ENCODE measurements at places on chromosomes 3 and 15.

GRCh38 chr3:166451997-166452396, 614.8 kb upstream of the BCHE start:
- DNase-seq = no peak

DNA sequence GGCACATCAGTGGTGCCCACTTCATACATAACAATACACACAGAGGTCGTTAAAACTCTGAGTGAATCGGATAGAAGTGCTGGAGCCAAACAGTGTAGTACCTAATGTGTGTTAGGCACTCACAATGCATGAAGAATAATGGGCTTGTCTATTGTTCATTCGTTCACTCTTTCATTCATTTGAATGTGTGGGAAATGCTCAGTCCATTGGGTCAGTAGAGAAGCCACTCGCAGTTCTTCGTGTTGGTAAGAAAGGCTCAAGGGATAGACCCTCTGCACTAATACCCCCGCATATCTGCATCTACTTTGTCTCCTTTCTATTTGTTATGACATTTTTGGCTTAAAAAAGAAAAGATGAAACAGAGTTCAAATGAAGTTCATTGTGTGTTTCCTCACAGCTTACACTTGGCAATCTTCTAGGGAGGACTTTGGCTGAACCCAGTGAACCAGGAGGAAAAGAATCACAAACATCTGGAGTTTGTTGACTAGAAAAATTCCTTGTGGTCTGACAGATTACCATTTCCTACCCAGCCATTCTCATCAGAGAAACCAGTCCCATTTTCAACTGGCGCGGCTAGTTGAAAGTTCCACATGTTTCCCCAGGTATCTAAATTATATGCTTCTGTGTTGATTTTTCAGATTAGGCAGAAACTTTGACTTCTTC, 32.8 kb upstream of the MFSD1 start:
- peak; percentile 95 for DNase-seq

DNA sequence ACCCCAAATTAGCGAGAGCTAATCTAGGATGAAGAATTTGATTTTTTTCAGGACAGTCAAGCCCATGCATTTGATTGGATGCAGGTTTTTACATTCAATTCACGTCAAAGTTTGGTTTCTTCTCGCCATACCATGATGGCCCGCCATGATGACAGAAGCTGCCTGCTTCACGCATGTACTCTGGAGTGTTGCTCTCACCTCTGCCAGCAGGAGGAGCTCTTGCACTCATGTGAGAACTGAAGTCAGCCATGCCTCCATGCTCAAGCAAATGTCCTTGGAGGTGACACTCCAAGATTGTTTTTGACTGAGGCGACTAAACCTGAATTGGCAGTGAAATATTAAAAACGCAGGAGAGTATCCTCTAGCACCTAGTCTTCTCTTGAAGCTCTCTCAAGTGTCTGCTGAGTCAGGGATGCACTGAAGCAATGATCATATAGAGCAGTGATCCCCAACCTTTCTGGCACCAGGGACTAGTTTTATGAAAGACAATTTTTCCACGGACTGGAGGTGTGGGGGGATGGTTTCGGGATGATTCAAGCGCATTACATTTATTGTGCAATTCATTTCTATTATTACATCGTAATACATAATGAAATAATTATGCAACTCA, 120.9 kb downstream of the SAMMSON start:
- DNase-seq = peak; percentile 62

- DNase-seq = peak; percentile 86
Measured at GRCh38 chr15:100043068-100043641, 298.6 kb downstream of the ADAMTS17 start.

DNA sequence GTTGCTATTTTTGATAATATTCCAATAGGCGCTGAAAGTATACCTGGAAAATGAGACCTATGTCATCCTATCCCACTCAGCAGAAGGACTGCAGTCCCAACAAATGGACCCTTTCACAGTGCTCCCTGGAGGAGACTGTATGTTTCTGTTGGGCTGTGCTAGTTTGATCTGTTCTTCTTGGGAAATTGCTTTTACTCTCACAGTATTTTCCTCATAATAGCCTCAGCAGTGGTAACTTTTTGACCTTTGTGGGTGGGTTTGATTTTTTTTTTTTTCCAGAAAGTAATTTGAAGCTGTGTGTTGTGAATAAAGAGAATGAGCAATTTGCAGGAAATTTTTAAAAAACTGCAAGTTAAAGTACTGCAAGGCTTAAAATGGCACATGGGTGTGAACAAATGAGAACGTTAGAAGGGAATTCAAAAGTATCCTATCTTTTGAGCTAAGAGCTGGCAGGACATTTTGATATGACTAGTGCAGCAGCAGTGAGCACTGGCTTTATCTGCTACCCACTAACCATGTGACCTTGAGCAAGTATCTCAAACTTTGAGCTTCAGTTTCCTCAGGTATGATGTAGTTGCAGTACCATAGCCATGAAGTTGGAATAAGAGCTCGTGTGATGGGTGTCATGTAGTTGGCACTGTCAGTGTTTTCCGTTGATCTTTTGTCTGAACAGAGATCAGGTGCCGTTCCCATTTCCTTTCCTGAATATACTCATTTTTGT, 118.4 kb downstream of the ATG7 start:
- DNase-seq = no peak

DNA sequence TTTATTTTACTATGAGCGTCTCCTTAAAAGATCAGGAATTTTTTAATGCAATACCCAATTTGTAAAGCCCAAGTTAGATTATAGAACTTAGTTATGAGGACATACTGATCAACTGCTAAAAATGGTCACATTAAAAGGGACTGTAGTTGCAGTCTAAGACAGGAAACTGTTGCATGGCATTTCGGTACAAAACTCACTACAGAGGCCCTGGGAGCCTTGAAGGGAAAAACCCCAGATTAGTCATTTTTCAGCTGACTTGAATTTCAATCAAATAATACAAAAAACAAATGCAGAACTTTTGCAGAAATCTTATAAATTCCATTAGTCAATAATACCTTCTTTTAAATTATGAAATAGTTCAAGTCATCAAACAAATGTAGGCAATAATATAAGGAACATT, 6.9 kb upstream of the PTX3 start:
- peak; percentile 78 for DNase-seq

DNA sequence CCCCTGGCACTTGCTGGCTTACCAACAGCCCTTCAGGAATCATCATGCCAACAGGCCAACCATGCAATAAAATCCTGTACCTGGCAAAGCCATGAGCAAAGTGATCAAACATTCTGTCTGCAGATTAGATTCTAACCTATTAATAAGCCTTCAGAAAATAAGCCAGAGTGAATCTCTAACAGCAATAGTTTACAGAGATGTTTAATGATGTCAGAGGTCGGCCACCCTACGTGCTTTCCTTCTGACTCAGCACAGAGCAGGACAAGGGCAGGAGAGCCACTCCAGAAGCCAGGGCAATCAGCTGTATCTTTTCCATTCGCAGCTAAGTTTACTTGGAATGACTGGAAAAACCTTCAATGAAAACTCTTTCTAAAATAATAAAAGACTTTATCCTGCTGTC, 13.1 kb downstream of the COL8A1 start:
- DNase-seq = peak; percentile 86

DNA sequence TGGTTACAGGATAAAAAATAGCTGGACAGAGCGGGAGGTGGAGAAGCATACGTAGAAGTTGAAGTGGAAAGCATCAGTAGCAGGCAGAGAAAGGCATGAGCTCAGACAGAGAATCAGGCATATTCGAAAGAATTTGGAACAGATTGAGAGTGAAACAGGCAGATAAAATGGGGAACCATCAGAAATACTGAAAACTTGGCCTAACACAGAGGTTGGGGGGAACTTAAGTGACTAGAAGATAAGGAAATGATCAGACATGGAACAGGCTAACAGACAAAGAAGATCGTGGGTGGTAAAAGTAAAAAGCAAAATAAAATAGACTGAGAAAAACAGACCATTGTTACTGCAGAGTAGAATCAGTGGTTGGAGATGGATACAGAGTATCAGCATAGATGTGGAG, 32.9 kb downstream of the GTF2E1 start:
- DNase-seq = no peak

GRCh38 chr15:88702983-88703382, 64.2 kb downstream of the ISG20 start:
- no peak for DNase-seq

- DNase-seq = peak; percentile 29
Measured at GRCh38 chr3:53570709-53571108, 76.3 kb downstream of the CACNA1D start.

DNA sequence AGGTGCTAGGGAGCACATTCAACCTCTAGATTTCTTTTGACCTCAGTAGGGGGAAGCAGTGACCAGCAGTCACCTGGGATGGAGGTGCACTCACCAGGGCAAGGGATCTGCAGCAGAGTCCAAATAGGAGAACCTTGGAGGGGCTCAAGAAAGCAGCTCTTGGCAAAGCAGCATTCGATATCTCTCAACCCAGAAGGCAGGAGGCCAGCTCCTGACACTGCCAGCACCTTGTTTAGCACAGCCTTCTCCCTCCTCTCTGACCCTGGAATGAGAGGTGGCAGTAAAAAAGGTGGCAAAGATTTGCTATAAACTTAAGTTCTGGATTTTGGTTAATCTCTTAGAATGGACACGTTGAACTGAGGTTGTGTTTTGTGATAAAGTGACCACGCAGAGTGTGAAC, 107.9 kb downstream of the AQP9 start:
- no peak for DNase-seq

GRCh38 chr3:178989821-178990220, 81.8 kb downstream of the ZMAT3 start:
- DNase-seq = no peak

- DNase-seq = peak; percentile 38
Measured at GRCh38 chr15:55549305-55549704, 38.8 kb downstream of the PYGO1 start.

- DNase-seq = no peak
Measured at GRCh38 chr3:127999509-128000106, 52.6 kb upstream of the SEC61A1 start.

GRCh38 chr3:35498506-35499210, 140.7 kb upstream of the ARPP21 start:
- no peak for DNase-seq

GRCh38 chr3:71210257-71211007, 373.1 kb downstream of the FOXP1 start:
- peak; percentile 27 for DNase-seq

GRCh38 chr3:12158387-12159226, at the start of gene TIMP4:
TSS of gene TIMP4 (minus strand) at chr3:12158912. CDS start at chr3:12158840, 72 bp downstream.
- DNase-seq = peak; percentile 62

GRCh38 chr15:81098861-81099651, 35.0 kb upstream of the CFAP161 start:
- DNase-seq = no peak

- no peak for DNase-seq
Measured at GRCh38 chr3:112027142-112027541, 7.4 kb upstream of the TMPRSS7 start.

GRCh38 chr15:67186226-67186649, 68.2 kb downstream of the AAGAB start:
- no peak for DNase-seq

GRCh38 chr3:51970606-51971300, 3.1 kb downstream of the ABHD14B start:
- DNase-seq = no peak

- peak; percentile 53 for DNase-seq
Measured at GRCh38 chr3:114179575-114179974, 723 bp upstream of the DRD3 start.

DNA sequence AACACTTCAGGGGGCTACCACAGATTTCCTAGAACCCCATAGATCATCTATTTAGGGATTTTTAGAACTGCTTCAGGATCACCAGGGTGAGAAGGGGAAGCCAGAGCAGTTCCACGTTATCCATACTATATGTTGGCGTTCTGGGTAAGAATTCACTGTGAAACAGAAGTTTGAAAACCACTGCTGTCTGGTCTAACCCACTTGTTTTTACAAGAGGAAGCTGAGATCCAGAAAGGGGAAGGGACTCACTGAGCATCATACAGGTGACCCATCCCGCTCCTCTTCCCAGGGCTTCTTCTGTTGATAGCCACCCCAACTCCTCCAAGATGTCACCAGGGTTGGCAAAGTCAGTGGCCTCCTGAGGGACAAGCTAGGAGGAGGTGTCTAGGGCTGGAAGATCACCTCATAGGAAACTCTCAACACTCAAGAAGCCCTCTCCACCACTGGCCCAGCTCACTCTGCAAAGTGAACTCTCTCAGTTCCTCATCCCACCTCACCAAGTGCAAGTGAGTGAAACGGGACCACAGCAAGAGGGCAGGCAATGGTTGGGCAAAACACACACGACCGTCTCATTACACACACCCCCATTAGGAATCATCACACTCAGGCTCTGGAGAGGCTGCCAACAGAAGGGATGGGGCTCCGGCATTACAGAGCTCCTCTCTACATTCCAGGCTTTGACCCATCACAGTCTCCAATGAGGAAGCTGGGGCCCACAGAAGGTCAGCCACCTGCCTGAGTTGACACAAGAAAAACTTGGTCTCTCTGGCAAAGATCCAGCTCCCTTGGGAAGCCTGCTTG, 1.8 kb downstream of the DAPK2 start:
- DNase-seq = no peak

DNA sequence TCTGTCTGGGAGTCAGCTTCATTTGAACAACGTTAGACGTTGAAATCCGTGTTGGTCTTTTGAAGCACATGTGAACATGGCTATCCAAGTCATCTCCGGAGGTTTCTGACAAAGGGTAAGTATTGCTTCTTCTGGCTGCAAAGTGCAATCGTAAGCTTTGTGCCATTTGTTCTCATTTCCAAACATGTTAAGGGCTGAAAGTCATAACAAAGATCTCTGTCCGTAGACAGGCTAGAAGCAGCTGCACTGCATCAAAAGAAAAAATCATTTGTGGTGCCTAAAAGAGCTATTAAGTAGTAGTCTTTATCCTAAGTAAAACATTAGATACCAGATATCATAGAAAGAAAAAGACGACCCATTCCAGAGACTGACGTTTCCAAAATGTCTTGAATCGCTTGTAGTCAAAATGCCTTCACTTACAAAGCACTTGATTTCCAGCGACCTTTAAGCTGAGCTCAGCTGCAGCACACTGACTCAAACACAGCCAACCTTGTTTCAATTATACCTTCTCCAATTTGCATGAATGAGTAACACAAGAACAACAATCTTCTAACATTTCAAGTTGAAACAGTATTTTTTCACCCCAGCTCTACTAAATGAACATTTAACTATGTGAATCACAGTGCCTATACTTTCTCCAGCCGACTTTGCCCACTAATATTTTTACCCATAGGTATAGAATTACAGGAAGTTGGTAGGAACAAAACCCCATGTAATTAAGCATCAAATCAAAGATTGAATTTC, 76.6 kb downstream of the NEDD4 start:
- peak; percentile 87 for DNase-seq

GRCh38 chr15:73924171-73924921, 1.9 kb upstream of the LOXL1 start:
- DNase-seq = peak; percentile 93

GRCh38 chr3:149662240-149662887, 4.5 kb upstream of the WWTR1 start:
- DNase-seq = peak; percentile 42

All from ELR (cell line).